ENCODE measurements at places on chromosomes 16 and 17.
A peak's percentile ranks its signal among the peaks of the same experiment; 100 is the strongest.

DNA sequence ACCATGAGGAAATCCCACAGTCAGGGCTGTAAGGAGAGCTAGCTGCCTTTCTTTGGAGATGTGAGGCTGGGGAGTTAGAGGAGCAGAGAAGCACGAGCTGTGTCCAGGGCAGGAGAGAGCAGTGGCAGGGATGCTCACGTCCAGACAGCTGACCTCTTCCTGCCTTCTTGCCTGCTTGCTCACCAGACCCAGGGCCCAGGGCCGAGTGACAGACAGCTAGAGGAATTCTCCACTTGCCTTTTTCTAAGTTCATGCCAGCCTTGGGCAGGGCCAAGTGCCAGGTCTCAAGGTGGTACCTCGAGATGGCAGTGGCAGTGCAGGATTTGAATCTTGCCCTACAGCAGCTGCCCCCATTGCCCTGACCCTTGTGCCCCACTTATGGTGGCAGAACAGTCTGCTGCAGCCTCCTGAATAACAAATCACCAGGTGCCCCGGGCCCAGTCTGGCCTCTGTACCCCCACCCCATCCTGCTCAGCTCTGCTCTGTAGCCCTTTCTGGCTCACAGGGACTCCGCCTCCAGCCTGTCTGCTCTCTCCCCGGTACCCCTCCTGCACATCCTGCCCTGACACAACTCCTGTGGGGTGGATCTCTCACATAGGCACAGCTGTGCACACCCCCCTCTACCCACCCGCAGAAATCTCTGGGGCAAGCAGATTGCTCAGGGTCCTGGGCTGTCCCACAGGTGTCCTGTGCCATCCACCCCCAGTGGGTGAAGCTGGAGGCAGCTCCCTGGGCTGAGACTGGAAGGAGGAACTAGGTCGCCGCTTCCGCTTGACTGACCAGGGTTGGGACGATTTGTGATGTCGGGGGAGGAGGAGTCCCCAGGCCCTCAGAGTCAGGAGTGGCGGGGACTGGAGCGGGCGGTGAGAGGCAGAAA, 25.9 kb downstream of the GRIN2C start:
- DNase-seq, result peak; percentile 71

DNA sequence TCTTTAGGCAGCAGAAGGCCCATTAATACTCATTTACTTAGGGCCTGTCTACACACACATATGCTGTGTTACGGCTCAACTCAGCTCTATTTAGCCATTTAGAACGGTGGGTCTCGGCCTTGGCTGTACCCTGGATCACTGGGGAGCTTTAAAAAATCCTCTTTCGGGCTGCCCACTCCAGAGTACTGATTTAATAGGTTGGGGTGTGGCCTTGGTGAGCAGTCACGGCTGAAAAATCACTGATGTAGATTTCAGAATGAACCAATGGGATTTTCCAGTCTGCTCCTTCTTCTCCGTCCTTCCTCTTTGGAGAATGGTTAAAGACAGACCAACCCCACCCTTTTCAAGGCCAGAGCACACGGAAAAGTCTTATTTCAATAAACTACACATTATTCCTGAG, 223.5 kb downstream of the CCDC182 start:
- no peak for DNase-seq

- DNase-seq, result no peak
Observed at GRCh38 chr17:10061111-10061845, 137.1 kb downstream of the GAS7 start.

GRCh38 chr16:13478991-13479390, 441.0 kb upstream of the ERCC4 start:
- DNase-seq, result peak; percentile 39

DNA sequence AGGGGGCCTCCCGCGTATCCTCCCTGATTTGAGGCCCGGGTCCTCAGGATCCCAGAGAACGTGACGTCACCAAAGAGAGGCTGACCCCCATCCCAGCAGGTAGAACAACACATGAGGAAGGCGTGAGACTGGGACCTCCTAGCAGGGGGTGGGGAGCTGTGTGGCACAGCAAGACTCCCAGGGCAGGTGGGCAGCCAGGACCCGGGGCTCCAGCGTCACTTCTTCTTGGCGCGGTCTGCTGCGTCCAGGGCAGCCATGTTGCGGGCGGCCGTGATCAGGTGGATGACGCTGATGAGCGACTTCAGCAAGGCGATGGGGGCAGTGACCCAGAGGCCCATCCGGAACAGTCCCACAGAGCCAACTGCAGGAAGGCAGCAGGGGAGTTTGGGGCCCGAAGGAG, 4.1 kb downstream of the CDIPT start:
- no peak for DNase-seq

DNA sequence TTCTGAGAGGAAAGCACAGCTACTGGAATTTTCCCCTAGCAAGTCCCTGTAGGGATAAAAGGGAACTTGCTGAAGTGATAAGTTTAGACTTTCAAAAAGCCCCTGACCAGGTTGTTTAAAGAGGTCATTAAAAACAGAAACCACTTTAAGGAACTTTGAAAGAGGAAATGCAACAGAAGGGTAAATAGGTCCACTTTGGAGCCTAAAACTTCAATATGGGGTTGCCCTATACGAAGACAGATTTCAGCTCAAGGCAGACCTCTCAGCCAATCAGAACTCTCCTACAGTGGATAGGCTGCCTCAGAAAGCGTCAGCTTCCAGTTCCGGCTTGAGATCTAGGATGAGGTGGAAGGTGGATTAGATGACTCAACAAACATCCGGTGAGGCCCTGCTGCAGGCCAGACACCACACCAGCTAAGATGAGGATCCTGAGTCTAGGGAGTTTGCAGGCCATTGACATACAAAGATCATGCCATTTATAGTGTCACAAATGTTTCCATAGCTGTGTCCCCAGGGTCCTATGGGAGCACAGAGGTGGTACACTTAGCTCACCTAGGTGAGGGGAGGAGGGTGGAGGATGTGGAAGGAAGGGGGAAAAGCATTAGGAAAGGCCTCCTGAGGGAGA, 7.9 kb upstream of the MFSD6L start:
- no peak for DNase-seq

DNA sequence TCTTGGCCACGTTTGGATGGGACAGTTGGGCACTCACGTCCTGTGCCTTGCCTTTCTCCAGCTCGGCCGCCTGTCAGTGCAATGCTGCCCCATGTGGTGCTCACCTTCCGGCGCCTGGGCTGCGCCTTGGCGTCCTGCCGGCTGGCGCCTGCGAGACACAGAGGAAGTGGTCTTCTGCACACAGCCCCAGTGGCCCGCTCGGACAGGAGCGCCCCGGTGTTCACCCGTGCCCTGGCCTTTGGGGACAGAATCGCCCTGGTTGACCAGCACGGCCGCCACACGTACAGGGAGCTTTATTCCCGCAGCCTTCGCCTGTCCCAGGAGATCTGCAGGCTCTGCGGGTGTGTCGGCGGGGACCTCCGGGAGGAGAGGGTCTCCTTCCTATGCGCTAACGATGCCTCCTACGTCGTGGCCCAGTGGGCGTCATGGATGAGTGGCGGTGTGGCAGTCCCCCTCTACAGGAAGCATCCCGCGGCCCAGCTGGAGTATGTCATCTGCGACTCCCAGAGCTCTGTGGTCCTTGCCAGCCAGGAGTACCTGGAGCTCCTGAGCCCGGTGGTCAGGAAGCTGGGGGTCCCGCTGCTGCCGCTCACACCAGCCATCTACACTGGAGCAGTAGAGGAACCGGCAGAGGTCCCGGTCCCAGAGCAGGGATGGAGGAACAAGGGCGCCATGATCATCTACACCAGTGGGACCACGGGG, 7.1 kb downstream of the ACSF3 start:
- no peak for DNase-seq

- DNase-seq, result no peak
Observed at GRCh38 chr16:23320693-23321092, 18.6 kb downstream of the SCNN1B start.

DNA sequence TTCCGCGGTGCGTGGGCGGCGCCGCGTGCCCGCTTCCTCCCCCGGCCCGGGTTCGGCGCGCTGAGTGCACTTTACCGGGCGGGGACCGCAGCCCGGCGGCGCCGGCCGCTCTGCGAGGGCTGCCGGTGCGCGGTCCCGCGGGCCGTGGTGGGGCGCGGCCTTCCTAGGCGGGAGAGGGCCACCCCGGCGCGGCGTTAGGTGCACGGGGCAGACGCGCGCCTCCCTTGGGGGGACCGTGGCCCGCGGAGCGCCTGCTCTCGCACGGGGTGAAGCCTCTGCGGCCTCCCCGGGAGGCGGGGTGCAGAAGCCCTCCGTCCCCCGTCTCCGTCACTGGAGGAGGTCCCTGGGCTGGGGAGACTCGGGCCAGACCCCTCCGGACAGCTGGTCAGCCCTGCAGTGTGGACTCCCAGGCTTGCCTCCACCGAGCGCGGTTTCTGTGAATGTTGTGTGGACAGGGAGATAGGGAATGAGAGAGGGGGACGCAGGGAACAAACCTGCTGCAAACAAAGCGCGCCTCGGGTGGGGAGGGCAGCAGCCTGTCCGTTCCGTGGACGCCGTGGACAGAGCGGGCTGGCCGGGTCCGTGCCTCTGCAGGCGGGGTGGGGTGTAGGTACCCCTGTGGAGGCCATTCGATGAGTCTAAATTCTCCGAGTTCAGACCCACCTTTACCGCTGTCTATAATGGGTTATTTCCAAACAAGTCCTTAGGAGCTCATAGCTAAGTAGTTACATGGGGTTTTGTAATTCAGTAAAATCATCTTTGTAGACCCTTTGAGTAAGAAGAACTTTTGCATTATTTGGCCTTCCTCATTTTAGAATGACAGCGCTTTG, 721 bp downstream of the TBCD start:
- peak; percentile 53 for DNase-seq

DNA sequence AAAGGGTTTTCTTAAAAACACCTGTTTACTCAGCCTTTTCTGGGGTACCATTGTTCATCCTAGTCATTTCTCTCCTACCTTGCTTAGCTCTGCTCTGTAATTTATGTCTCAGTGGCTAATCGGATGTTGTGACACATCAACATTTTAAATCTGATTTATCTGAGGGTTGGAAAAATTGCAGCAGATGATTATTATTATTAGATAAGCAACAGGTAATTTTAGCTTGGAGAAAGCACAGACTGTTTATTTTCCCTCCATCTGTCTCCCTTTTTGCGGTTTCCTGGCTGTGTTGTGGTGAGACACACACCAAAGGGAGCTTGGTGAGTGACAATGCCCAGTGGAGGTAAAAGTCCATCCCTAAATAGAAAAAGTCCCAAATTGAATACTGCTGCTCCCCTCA, 389.9 kb downstream of the UTP18 start:
- no peak for DNase-seq

- no peak for DNase-seq
Observed at GRCh38 chr17:31691251-31691905, 167.7 kb downstream of the COPRS start.

DNA sequence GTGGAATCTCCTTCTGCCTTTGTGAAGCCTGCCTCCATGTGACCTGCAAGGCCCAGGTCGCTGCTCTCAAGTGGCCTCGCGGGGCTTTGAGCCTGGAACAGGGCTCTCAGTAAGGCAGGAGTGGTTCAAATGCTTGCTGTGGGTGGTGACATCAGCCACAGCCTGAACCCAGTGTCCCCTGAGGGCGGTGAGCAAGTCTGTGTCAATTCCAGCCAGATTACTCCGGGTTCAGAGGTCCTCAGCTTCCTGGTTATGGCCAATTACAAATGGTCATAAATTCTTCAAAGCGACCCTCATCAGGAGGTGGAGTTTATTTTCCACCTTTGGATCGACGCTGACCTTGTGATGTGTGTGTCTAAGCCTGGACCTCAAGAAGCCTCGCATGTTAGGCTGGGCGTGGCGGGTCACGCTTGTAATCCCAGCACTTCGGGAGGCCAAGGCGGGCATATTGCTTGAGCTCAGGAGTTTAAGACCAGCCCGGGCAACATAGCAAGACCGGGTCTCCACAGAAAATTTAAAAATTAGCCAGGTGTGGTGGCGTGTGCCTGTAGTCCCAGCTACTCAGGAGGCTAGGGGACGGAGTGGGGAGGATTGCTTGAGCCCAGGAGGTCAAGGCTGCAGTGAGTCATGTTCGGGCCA, 17.3 kb downstream of the LGALS3BP start:
- DNase-seq, result no peak

DNA sequence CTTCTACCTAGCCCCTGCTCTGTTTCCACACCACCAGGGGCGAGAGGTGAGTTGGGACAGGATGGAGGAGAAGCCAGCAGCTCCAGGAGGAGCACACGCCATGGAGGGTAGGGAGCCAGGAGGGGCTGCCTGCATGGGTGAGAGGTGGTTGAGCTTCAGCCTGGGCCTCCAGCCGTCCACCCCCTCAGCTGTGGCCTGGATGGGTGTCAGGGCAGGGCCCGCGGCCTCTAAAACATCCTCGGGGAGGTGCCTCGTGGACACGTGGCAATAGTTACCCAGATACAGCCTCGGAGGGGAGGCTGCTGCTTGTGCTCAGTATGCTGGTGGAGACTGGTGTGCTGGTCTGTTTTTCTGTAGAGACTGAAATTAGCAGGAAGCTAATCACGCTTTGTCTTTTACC, 104.7 kb upstream of the GSE1 start:
- DNase-seq, result no peak

DNA sequence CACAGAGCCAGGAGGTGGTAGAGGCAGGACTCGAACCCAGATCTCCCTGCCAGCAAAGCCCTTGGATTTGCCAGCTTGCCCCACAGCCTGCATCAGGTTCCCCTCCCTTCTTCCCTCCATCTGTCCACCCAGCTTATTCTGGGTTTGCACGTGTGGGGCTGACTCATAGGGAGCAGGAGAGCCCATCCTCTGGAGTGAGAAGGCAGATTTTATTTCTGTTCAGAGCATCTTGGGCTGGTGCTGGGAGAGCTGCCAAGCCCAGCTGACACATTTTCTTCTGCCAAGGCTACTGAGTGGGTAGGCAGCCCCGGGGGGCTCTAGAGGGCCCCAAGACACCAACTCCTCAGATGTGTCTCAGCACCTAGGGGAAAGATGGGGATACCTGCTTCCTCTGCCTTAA, 106.3 kb upstream of the CRHR1 start:
- DNase-seq, result no peak

DNA sequence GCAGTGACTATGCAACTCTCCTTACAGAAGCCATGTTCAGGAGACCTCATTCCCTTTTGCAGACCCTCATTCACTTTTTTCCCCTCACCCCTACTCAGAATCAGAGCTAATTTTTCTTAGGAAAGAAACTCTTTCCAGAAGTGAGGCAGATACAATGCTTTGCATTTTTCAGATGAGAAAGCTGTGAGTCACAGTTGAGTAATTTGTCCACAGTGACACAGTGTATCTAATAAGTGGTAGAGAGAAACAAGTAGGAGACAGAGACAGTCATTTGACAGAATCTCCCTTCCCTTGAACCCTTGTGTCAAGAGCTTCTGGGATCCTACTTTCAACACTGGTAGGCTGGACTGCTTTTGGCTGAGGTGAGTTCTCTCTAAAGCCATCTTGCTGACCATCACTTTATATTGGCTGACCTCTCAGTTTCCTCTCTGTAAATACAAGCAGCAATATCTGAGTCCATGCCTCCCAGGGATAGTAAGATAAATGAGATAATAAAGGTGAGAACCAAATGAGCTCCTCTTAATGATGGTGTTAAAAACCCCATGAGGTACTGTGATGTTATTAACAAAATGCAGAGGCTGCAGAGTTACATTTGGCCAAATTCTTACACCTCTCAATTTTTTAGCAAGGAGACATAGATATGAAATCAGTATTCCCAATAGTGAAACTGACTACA, 130.8 kb downstream of the CA10 start:
- no peak for DNase-seq

- no peak for DNase-seq
Observed at GRCh38 chr17:82571855-82572254, 52.3 kb downstream of the FOXK2 start.

Measured in neural progenitor cell (in vitro differentiated cells).